Posterior cingulate gyrus (tissue), 11 donors: ENCODE measurements at places on chromosomes 13 and 19.

- DNase-seq, result no peak
Measured at GRCh38 chr13:64311948-64312347, 2896.3 kb upstream of the PCDH20 start.

- no peak for DNase-seq
Measured at GRCh38 chr13:40878823-40879222, 89.4 kb downstream of the SLC25A15 start.

- no peak for DNase-seq
Measured at GRCh38 chr13:111184458-111185401, 69.6 kb downstream of the ARHGEF7 start.

DNA sequence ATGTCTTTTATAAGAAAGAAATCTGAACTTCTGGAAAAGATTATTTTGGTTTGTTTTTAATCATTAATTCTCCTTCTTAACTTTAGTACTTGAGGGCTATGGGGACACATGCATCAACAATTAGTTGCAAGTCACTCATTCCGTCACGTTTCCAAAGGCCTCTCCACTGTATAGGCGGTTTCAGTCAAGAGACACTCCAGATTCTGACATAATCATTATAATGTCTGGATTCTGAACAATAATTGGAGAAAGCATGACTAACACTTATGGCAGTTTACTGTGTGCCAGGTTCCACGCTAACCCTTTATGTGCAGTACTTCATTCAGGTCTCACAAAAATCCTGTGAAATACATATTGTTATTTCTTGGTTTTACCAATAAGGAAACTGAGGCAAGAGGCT lies 71.9 kb downstream of the TNFRSF19 start:
- DNase-seq, result no peak

DNA sequence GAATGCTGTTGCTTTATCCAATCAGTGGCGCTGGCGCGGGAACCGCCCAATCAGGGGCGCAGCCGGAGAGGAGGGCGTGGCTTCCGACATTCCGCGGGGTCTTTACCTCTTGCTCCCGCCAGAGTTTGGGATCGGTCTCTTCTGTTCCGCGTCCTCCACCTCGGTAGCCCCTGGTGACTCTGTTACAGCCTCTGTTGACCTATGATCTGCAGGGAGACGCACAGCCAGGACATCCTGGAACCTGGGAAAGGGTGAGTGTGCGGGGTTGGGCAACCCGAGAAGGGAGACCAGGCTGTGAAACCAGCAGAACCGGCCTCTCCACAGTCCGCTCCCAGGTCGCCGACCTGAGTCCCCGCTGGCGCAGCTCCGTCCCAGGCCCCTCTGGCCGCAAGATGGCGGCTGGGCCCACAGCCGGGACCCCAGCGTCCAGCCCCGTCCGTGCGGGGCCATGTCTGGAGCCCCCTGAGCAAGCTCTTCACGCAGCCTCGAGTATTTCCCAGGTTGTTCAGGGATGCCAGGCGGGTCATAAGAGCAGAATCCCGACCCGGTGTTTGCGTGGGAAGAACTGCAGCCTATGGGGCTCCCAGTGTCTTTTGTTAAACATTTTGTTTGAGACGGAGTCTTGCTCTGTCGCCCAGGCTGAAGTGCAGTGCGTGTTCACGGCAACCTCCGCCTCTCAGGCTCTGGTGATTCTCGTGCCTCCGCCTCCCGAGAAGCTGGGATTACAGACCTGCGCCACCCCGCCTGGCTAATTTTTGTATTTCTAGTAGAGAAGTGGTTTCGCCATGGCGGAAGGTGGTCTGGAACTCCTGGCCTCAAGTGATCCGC lies 4.4 kb upstream of the ZNF681 start:
- peak; percentile 98 for DNase-seq

GRCh38 chr13:102073251-102073650 lies 328.6 kb downstream of the FGF14 start:
- no peak for DNase-seq

DNA sequence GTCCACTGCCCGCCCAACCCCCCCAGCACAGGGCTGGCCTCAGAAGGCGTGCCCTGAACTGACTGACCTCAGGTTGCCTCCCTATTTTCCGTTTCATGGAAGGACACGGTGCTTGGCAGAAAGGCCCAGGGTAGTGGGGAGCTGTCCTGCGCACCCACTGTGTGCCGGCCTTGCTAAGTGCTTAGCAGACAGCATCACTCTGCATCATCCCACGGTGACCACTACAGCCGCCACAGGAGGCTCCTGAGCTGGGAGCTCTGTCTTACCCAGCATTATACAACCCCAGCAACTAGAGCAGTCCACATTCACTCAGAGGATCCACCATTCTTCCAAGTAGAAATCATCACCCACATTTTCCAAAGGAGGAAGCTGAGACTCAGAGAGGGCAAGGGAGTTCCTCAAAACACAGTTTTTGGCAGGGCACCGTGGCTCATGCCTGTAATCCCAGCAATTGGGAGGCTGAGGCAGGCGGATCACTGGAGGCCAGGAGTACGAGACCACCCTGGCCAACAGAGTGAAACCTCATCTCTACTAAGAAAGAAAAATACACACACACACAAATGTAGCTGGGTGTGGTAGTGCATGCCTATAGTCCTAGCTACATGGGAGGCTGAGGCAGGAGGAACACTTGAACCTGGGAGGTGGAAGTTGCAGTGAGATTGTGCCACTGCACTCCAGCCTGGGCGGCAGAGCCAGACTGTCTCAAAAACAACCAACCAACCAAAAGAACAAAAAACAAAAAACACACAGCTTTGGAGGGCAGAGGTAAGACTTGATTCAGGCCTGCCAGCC lies 1.6 kb downstream of the SBK2 start:
- no peak for DNase-seq
